ENCODE measurements at places on chromosomes 11 and 22.
A peak's percentile ranks its signal among the peaks of the same experiment; 100 is the strongest.

DNA sequence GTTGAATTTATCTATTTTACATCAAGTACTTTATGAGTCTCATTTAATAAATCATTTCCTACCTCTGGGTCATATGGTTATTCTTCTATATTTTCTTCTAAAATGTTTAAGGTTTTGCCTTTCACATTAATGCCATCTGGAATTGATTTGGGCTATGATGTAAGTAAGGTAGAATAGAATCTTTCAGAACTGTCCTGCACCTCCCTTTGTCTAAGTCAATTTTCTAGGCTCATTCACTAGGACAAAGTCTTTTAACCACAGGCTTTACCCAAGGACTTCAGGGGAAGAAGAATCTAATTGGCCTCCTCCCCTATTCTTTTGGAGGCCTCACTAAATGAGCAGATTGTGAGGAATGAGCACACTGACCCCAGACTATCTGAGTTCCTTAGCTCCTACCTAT, 146.0 kb downstream of the BBOX1 start:
- DNase-seq: no peak

- DNase-seq: no peak
These were observed 94.2 kb upstream of the RTL6 start for GRCh38 chr22:44592126-44592823.

DNA sequence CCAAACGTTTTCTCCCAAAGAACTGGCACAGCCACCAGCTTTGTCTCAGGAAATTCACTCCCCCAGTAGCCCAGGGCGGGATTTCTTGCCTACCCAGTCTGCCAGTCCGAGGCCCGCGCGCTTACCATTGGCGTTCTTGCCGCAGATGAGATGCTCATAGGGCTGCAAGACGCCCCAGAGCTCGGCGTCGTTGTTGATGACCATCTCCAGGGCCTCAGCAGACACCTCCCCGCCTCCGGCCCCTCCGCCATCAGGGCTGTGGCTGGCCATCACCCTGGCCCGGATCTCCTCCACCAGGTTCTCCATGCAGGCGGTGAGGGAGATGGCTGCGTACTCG, 1.3 kb downstream of the ABTB2 start:
- peak; percentile 35 for DNase-seq

DNA sequence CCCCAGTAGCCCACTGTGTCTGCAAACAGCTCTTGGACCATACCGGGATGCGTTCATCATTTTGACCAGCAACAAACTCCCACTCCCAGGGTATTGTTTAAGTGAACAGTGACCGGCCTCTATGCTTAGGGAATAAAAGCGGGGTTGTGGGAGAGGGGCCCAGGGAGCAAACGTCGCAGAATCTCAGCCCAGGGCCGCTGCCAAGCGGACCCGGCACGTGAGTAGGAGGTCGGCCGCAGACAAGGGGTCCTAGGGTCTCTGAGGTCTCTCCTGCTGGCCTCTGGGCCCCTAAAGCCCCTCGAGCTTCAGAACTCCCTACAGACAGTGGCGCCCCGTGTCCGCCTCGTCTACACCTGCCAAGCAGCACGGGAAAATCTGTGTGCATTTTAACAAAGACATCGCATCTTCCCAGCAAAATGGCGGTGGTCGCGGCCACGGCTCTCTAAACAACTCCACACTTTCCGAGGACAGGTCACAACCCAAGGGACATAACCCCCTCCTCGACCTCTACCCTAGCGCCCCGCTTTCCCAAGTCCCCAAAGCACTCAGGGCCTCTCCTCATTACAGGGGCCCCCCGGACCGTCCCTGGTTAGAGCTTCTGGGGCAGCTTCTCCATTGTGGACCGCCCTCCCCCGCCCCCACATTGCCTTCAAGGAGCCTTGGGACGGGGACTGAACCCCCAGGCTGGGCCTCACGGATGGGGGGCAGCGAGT, 3.9 kb upstream of the GCAT start:
- no peak for DNase-seq

DNA sequence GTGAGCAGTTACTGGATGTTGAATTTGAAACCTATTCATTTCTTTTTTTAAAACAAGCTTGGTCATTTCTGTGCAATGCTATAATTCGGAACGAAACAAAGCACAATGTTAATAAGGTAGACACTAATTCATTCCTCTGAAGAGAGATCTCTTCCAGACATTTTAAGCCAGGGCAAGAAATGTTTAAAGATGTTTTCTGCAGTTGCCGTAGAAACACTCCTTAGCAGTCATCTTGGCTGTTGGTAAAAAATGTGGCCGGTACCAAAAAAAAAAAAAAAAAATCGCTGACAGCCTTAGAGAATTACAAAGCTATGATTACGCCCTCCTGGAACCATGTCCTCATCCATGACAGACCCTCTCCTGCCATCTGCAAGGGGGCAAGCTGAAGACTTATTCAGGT, 66.4 kb upstream of the TTC12 start:
- DNase-seq: no peak

DNA sequence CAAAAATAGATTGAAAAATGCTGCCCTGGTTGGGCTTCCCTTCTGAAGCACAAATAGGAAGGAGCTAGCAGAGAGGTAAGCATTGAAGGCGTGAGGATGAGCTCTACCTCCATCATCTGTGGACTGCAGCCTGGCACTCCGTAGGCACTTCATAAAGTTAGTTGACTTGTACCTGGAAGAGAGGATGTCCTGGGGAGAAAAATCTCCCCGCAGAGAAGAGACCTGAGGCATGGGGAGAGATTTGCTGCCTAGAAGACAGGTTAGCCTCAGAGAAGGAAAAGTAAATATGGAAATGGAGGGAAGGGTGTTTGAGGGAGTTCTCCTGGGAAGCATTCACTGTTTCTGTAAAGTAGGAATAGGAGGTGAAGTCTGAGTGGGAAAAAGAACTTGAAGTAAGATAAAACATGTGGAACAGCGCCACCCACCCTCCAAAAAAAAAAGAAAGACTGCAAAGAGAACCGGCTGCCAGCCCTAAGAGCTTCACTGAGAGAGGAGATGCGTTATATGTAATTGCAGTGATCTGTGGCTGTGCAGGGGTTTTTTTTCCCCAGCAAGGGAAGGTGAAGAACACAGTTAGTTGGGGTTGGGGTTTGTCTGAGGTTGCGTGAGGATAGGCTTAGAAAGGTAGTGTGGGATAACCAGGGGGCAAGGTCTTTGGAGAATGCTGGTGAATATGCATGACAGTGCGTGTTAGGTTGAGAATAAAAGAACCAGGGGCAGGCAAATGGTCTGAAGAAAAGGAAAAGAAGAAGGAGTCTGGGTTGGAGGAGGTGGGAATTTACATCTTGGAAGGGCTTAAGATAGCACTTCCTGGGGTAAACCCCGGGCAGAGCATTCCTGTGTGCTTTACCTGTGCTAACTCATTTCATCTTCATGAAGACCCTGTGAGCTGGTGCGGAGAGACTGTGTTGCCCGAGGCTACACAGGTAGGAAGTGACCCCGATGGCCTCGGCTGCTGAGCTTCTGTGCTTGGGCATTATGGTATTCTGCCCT, 16.0 kb downstream of the TNRC6B start:
- DNase-seq: no peak

DNA sequence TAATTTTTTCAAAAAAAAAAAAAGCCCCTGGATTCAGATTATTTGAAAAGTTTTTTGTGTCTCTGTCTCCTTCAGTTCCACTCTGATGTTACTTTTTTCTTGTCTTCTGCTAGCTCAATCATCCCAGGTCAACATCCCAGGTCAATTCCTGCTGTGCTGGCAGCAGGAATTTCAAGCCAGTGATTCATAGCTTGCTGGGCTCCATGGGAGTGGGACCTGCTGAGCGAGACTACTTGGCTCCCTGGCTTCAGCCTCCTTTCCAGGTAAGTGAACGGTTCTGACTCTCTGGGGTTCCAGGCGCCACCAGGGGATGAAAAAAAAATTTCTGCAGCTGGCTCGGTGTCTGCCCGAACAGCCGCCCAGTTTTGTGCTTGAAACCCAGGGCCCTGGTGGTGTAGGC, 31.4 kb downstream of the PLAAT5 start:
- DNase-seq: no peak

- DNase-seq: no peak
These were observed 40.2 kb downstream of the PDE2A start for GRCh38 chr11:72634016-72634415.

- no peak for DNase-seq
These were observed 168.9 kb upstream of the TBCEL start for GRCh38 chr11:120854988-120855387.

DNA sequence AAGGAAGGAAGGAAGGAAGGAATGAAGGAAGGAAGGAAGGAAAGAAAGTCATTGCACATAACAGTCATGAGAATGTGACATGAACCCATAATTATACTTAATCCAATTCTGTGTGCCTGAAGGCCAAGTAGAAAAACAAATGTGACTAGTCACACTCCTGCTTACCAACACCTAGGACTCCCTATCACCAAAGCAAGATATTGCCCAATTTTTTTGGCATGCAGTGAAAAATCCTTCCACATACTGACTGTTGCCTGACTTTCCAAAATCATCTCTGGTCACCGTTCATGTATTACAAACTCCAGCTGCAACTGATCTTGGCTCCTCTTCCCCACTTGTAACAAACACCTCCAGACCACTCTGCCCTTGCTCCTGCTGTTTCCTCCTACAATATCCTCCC, 516.8 kb downstream of the OPCML start:
- DNase-seq: no peak

DNA sequence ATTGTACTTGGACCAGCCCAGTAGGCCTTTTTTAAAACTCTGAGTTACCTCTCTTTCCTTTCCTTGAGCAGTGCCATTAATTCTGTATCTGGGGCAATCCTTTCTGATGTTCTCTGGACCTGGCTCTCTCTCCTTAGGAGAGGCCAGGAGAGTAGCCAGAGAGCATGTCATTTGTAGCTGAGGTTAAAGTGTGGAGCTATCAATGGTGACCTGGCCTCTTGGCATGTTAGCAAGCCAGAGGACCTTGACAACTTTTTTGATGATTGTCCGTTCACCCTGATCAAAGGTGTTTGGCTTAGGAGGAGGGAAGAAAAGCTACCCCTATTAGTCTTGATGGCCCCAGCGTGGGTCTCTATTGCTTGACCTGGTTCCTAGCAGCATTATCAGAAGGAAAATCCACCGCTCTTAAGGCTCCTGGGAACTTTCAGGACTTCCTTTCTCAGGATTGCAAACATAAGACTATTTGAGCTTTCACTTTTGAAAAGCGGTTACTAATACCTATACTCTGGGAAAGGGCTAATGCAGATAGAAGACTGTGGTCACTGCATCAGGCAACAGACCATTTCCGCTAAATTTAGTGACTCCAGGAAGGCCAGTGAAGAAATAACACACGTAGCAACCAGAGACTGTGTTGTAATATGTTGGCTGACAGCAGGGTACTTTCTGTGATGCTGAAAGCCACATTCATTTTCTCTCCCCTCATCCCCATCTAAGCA, 18.2 kb downstream of the LIMK2 start:
- DNase-seq: no peak

DNA sequence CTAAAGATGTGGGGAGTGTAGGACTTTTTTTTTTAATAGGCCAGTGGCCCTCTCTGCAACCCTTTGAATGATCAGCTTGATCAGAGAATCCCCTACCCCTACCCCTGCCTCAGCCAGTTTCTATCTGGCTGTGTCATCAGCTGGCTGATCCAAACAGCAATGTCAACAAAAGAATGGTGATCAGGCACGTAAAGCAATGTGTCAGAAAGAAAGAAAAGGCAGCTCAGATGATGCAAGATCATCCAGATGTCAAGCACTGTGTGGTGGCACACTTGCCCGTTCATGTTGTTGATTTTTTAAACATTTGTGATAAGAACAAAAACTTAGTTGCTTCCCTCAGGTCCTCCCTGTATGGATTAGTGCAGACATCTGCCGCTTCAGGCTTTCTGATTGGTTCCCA, 26.3 kb upstream of the EHF start:
- DNase-seq: no peak

GRCh38 chr22:25880524-25880923, 138.5 kb downstream of the MYO18B start:
- no peak for DNase-seq

GRCh38 chr22:38494939-38495338, 11.2 kb downstream of the DDX17 start:
- DNase-seq: no peak

DNA sequence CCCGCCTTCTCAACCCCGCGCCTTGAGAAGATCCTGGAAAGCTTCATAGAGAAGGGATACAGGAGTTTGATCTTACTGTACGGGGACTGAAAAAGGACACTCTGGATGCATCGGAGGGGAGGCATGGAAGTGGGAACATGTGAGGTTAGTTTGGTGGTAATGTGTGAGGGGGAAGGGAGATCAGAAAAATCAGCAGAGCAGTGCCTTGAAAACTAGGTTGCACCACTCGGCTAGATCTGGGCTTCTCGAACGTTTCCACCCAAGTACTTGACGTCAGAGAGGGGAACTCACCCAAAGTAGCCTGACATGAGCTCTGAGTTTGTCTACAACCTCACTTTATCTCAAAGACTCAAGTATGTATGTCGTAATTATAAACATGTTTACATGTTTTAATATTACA, 14.5 kb downstream of the USP35 start:
- DNase-seq: no peak

DNA sequence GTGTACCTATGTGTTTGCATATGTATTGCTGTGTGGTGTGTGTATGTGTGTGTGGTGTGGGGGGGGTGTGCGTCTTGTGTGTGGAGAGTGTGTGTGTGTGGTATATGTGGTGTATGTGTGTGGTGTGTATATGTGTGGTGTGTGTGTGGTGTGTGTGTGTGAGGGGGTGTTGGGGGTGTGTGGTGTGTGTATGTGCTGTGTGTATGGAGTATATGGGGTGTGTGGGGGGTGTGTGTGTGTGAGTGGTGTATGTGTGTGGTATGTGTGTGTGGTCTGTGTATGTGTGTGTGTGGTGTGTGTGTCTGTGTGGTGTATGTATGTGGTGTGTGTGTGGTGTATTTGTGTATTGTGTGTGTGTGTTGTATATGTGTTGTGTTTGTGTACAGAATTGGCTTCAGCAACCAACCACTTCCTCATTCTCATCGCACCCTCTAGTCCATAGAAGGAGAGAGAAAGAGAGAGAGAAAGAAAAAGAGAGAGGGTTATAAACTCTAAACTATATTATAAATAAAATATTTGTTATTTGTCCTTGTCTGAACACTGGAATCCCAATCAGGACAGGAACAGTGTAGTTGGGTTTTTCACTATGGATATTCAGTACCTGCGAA, 13.7 kb downstream of the SAA4 start:
- DNase-seq: no peak

GRCh38 chr11:121257976-121258375, 34.6 kb upstream of the SC5D start:
- DNase-seq: no peak

DNA sequence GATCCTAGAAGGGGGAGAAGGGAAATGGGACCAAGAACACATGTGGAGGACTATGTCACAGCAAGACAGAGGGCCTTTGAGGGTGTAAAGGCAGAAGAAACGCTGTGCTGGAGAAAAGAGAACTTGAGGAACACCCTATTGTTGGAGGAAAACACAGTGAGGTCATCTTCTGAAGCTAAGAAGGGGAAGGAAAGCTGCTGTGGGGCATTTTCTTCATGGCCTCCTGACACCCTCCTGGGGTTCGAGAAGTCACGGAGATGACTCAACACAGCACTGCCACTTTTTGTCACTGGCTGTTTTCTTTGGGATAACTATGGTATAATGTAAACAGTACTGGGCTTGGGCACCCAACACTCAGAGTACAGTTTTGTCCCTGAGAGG, 492.6 kb upstream of the CADM1 start:
- no peak for DNase-seq

Measured in right cardiac atrium (tissue), 5 donors.